ENCODE measurements at places on chromosomes 4 and X.

- no peak for DNase-seq
Measured at GRCh38 chrX:46044486-46044885, 500.7 kb downstream of the ZNF674 start.

DNA sequence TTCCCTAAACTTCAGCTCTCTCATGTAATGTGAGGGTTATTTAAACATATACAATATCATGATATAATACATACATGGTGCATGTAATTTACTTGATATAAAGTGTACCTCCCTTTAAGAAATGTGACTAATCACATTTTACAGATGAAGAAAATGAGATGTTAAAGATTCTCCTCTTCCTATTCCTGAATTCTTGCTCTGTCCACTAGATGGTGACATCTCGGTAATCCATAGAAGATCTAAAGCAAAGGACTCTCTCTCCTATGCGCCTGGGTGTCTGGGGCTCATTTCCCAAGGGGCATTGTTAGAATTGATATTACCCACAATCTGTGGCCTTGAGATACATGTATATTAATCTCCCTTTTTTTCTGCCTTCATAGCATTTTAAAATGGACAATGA lies 804.9 kb downstream of the RAB28 start:
- DNase-seq, result no peak

GRCh38 chr4:67558493-67558892 lies at the start of gene STAP1:
STAP1 (plus strand) TSS chr4:67558727; CDS start chr4:67558810, 83 bp downstream.
- DNase-seq, result peak; percentile 59

DNA sequence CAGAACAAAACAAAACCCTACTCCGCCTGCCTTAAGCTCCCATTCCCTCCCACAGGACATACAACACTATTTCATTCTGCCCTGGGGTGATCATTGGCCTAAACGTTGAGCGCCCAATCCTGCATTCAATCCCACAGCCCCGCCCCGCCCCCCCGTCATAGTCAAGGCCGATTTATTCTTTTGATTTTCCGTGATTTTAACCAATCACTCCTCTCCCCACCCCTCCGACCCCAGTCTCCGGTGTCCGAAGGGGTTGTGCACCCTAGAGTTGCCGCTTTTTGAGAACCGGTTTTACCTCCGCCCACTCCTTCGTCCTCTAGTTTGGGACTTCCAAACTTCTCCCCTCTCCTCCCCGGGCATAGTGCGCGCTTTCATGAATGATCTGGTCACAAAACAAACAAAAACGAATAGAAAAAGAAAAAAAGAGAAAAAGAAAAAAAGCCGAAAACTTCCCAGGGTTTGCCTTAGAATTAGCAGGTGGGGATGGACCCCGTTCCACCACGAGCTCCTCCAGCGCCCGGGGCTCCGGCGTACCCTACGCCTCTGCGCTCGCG lies 446 bp upstream of the UBE2A start:
- DNase-seq, result no peak

DNA sequence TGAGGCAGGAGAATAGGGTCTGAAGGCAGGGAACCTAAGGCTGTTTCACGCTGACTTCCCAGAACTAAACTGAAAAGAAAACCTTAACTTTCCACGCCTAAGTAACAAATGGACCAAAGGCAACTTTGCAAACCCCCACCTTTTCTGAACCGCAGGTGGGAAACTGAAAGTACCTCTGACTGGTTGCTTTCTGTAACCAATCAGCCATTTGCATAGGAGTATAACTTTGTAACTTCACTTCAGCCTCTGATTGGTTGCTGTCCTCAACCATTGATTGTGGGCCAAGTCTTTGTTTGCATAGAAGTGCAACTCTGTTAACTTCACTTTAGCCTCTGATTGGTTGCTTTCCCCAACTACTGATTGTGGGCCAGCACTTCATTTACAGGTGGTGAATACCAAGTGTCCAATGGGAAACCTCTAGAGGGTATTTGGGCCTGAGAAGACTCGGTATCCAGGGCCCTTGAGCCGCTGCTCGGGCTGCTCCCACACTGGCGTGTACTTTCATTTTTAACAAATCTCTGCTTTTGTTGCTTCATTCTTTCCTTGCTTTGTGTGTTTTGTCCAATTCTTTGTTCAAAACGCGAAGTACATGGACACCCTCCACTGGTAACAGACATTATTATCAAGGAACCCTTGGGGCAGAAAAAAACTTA lies 121.6 kb upstream of the CBR4 start:
- no peak for DNase-seq
